ENCODE measurements at places on chromosomes 1 and 21.

DNA sequence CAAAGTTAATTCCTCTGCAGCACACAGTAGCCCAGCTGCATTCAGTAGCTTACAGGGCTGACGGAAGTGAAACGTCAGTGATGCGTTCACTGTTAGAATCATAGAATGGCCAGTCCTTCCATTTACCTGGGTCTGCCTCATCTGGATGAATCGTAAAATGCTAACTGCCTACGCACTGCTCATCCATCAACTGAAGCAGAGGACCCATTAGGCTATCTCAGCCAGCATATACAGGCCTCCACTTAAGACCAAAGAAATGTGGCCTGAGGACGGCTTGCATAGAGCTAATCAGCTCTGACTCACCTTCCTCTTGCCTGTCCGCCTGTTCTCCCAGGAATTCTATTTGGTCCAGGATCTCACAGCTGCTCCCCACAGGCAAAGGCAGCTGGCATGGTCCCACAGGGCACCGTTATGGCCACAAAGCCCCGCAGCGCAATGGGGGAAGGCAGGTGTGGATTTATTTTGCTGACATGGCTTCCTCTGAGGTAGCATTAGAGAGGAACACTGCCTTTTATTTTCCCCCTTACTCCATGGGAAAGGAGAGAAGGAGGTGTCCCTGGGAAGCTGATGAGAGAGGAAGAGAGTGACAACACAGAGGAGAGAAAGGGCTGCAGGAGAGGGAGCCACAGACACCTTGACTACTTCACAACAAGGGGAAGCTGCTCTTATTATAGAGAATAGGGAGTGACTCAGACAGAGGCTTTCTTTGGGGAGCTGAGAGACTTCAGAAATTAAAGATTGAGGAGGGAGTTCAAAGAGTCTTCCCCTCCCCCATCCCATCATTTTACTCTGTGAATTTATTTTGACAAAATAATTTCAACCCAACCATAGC lies 177.6 kb downstream of the HHIPL2 start:
- DNase-seq: no peak

- DNase-seq: no peak
Measured at GRCh38 chr1:180906511-180906910, 6.2 kb upstream of the KIAA1614 start.

- DNase-seq: no peak
Measured at GRCh38 chr1:214312530-214313051, 31.6 kb downstream of the SMYD2 start.

GRCh38 chr1:231170875-231171274 lies 9.0 kb downstream of the TRIM67 start:
- no peak for DNase-seq

- DNase-seq: no peak
Measured at GRCh38 chr1:84774669-84775534, 84.6 kb upstream of the SSX2IP start.

- DNase-seq: no peak
Measured at GRCh38 chr1:88779880-88780279, 95.8 kb downstream of the PKN2 start.

DNA sequence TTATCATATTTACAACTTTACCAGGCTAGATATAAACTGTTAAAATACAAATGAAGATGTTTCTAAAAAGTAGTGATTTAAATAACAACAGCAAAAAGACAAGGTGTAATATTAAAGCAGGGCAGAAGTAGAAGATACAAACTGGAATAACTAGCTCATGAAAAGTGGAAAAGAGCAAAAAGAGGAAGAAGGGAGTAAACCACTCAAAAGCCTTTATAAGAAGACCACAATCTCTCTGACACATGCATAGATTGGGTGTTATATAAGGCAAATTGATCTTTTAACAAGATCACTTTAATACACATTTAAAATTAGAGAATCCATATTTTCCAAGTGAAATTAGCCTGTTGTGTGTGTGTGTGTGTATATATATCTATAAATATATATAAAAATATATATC lies 5.0 kb downstream of the DENND1B start:
- DNase-seq: no peak

GRCh38 chr1:3915551-3916121 lies 15.6 kb upstream of the C1orf174 start:
- no peak for DNase-seq

Measured in K562 (cell line).